ENCODE measurements at places on chromosomes 11 and 22.
A peak's percentile ranks its signal among the peaks of the same experiment; 100 is the strongest.

DNA sequence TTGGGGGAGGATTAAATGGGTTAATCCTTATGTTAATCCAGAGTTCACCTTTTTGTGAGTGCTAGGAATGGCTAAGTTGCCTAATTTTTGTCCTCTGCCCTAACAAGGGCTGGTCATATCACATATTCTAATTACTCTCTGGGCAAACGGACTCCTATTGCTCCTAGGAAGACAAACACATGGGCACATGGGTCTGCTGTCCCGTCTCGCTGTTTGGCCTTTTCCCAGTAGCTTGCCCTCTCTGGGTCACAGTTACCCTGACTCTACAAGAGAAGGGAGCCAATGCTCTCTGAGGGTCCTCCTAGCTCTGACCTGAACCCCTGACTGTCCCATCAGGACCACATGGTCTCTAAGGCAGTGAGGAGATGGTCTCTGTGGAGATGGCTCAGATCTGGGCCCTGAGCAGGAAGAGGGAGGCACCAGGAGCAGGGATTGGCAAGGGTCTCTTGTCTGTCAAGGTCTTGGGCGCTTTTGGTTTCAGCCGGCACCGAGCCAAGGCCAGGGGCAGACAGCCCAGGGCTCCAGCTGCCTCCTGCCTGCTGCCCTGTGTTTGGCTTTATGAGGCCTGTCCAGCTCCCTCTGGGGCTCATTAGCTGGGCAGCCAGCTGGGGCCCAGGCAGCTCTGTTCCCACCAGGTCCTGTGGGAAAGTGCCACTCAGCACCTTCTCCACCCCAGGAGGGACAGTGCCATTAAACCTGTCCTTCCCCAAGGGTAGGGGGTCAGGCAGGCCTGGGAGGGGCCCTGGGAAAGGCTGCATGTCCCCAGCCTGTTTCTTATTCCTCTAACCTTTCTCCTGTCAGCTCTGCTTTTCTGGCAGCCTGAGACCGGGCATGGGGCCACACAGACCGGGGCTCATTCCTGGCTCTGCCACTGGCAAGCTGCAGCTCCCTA, 559.9 kb downstream of the MN1 start:
- DNase-seq: no peak

GRCh38 chr11:78350646-78351165, 66.9 kb downstream of the GAB2 start:
- no peak for DNase-seq

DNA sequence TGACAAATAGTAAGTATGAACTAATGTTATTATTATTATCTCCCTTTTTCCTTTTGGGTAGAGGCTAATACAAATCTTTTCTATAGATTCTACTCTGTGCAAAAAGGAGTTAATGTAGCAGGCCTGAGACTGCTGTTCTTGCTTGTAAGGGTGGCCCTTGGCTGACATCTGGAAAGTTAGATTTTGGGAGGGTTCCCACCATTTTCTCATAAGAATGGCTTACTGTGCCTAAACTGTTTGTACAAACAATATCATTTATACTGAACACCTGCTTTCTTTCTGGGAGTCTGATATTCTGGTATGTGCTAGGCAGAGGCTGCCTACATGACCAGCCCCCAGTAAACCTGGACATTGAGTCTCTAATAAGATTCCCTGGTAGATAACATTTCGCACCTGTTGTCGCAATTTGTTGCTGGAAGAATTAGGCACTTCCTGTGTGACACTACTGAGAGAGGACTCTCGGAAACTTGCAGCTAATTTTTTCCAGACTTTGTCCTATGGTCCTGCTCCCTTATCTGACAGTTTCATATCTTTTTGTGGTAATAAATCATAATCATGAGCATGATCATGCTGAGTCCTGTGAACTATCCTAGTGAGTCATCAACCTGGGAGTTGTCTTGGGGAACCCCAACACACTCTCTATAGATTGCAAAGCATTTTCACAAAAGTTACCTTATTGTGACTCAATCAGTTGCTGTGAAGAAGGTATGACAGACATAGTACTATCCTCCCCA, 257.7 kb upstream of the CCDC90B start:
- DNase-seq: no peak

- peak; percentile 28 for DNase-seq
Observed at GRCh38 chr11:5380740-5381342, 2.8 kb upstream of the OR51M1 start.

GRCh38 chr11:30956751-30957150, 370.6 kb upstream of the MPPED2 start:
- DNase-seq: no peak

DNA sequence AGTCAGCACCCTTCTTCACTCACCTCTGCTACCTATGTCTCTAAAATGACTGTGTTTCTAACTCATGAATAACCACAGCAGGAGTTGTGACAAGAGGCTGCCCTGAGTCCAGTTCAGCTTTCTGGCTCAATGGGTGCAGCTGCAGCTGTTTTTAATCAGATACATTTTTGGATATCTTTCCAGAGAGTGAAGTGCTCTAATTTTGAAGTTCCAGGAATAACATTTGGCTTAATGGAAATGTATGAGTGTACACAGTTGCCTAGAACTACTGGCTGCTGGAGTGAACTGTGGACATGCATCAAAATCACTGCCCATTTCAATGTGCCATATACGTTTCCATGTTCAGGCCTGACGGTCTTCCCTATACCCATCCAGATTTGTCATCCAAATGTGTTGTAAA, 769.5 kb upstream of the ANO3 start:
- DNase-seq: no peak

DNA sequence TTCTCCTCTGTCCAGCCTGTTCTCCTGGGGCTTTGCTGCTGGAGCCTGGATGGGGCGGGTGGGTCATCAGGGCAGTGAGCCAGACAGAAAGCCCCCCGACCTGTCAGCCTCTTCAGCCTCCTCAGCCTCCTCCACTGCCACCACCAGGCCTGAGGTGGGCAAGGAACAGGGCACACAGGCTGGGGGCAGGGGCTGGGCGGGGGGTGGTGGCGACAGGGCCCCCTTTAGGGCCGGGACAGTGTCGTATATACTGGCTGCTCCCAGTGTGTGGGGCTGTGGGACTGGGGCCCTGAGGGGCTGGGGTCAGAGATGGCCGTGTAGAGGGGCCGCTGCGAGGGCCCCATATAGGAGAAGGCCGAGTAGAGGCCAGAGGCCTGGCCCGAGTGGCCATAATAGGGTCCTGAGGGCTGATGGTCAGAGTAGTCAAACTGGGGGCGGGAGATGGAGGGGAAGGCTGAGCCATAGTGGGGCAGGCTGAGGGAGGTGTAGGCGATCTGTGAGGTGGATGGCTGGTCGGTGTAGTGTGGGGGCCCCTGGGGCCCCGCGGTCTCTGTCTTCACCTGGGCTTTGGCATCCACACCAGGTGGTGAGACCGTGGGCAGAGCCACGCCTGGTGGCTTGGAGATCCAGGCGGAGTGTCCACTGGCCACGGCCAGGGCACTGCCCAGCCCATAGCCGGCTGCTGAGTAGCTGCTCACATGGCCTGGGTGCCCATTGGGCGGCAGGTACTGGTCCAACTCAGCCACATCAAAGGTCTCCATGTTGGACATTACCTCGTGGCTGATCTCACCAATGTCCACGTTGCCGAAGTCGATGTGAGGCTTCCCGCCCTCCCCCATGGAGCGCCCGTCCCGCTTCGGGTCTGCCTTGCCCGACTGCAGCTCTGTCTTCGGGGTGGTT, 10.8 kb downstream of the SOX10 start:
- DNase-seq: no peak

DNA sequence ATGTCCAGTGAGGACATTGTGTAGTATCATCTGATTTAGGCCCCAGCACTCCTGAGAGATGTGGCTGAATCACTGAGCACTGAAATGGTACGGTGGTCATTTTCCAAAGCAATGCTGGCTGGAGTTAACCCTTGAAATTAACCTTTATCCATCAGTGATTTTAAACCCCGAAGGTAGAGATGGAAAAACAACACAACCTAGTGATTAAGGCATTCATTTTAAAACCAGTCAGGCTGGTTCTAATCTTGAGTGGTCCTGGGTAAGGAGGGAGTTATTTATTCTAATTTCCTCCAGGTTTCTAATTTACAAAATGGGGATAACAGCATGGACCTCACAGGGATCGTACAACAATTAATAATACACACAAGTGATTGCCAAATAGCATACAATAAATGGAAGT, 6.6 kb upstream of the CSNK2A3 start:
- DNase-seq: no peak

DNA sequence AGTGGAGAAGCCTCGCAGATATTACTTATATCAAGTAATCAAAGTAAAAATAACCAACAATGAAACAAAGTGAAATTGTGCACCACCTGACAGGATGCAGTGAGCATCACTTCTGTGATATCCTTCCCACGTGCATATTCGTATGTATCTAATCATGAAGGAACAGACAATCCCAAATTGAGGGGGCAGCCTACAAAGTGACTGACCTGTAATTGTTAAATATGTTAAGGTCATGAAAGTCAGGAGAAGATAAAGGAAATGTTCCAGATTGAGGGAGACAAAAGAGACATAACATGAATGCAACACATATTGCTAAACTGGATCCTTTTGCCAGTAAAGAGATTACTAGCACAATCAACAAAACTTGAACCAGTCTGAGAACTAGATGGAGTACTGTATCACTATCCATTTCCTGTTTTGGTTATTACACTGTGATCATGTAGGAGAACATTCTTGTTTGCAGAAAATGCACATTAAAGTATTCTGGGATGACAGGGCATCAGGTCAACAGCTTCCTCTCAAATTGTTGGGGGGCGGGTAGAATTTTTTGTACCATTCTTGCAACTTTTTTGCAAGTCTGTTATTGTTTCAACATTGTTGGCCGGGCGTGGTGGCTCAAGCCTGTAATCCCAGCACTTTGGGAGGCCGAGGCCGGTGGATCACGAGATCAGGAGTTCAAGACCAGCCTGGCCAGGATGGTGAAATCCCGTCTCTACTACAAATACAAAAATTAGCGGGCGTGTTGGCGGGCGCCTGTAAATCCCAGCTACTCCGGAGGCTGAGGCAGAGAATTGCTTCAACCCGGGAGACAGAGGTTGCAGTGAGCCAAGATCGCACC, 2.0 kb downstream of the SBF2 start:
- DNase-seq: no peak

DNA sequence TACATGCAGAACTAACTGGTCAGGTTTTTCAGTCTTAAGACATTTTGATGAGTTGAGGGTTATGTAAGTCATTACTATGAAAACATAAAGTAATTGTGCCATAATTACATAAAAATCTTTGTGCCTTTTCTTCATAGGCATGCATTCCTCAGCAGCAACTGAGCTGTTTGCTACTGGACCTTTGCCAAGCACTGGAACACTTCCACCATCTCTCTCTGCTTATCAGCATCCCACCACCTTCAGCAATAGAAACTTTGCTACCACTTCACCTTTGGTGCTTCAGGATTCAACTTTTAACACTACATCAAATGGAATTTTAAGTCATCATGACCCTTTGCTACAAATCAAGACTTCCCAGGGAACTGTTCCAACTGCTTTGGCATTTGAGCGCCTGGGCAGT, 39.0 kb downstream of the QSER1 start:
- no peak for DNase-seq

DNA sequence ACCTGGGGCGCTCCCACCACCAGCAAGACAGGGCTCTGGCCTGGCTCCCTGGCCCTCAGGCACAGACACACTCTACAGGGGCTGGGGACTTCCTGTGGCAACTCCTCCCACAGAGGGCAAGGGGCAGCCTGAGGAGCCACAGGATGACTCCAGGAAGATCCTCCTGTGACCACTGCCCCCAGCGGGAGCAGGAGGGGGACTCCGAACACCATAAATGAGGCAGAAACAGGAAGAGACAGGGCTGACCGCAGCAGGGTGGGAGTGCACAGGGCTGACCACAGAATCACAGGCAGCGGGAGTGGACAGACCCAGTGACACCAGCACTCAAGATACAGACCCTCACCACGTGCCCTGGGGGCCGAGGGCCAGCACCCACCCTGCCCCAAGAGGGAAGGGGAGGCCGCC, 10.8 kb downstream of the ARAP1 start:
- DNase-seq: no peak
